Hematopoietic multipotent progenitor cell treated with erythropoietin and hydrocortisone succinate and interleukin-3 and kit ligand, for 15 days (in vitro differentiated cells): ENCODE measurements at places on chromosomes 12 and 14.

DNA sequence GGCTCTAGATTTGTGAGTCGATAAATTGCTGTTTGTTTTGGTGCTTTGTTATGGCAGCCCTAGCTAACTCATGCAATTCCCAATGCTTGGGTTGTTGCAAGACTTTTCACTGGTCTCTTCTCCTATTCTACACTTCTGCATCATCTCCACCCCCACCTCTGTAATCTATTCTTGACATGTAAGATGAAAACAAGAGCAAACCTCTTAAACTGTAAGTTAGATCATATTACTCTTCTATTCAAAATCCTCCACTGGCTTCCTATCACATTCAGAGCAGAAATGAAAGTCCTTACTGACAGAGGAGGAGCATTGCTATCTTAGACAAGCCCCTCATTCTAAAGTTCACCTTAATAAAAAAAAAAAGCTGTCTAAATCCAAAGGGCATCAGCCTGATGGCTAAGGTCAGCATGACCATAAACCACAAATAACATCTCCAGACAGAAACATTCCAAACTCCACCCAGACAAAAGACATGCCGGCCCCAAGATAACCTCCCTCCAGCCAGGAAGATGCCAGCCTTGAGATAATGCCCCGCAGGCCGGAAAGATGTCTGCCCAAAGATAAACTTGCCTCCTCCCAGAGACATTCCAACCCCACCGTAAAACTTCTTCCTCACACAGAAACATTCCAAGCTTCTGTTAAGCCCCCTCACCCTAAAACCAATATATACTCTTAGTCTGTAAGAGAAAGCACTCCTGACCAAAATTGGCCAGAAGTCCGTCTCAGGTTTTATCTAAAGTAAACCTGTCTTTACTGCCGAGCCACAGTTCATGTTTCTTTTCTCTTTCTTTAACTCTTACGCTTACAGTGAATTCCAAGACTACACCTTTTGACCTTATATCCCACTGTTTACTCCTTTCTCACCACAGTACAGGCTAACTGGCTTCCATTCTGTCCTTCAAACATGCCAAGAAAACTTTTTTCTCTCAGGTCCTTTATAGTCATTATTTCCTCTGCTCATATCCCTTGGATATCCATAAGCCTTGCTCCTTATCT, 308.9 kb downstream of the KCNH5 start:
- no peak for DNase-seq

GRCh38 chr14:85663256-85663655, 133.3 kb downstream of the FLRT2 start:
- no peak for DNase-seq

- DNase-seq, result no peak
Measured at GRCh38 chr12:32611986-32612385, 67.1 kb upstream of the DNM1L start.

GRCh38 chr14:72645706-72646105, 248.2 kb downstream of the DPF3 start:
- no peak for DNase-seq

DNA sequence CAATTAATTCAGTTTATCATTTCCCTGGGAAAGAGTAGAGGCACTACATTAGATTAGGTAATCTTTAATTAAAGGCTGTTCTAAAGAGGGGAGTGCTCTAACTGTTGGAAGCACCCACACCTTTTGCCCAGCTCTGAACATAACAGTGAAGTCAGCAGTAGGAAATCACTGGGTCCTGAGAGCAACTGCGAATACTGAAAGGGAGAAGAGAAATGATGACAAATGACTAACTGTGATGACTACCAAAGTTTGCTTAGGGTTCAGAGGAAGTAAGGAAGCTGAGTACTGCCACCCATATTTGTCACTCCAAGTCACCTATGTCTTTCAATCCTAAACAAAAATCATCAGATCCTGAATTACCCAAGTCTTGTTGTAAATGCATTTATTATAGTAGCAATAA, 140.6 kb downstream of the EPS8 start:
- no peak for DNase-seq

- no peak for DNase-seq
Measured at GRCh38 chr12:25469861-25470260, 83.2 kb downstream of the LMNTD1 start.

GRCh38 chr14:33774723-33775470, 176.0 kb downstream of the EGLN3 start:
- no peak for DNase-seq
